Ovary (tissue), 10 donors: ENCODE measurements at places on chromosomes 13 and 19. TPM values are rescaled to one million over a fixed set of nuclear protein-coding genes. Genes with fewer than 3 reads are reported as not detected.

GARIN5A gene
- 2.1 TPM for total RNA-seq

MARK4 gene
- total RNA-seq = 41.9 TPM

MBD3L2 gene
- total RNA-seq = not detected

GRCh38 chr19:41128692-41129091, 14.5 kb downstream of the CYP2F1 start:
- DNase-seq = no peak

- no peak for DNase-seq
Measured at GRCh38 chr13:21971662-21972621, 301.1 kb downstream of the FGF9 start.

DNA sequence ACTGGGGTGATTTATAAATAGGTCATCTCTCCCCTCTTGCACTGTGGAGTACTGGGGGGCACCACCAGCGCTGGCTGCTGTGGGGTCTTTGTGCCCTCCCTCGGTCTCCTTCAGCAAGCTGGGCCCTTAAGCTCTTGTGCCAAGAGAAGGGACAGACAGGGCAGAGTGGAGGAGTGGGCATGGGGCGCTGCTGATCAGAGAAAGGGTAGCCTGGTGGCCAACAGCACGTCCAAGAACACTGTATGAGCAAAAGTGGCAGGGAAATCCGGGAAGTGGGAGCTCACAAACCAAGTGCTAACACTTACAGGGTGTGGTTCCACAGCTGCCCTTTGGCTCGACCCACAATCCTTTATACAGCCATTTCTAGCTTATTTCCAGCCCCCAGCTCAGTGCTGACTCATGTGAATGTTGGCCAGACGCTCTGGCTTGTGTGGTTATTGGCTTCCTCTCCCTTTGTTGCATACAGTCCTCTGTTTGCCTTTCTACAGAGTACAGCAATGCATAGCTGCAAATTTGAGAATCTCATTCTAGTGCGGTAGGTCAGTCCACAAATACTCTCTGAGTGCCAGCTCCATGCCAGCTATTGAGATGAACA, 298.8 kb downstream of the SHISA2 start:
- DNase-seq = no peak

DNA sequence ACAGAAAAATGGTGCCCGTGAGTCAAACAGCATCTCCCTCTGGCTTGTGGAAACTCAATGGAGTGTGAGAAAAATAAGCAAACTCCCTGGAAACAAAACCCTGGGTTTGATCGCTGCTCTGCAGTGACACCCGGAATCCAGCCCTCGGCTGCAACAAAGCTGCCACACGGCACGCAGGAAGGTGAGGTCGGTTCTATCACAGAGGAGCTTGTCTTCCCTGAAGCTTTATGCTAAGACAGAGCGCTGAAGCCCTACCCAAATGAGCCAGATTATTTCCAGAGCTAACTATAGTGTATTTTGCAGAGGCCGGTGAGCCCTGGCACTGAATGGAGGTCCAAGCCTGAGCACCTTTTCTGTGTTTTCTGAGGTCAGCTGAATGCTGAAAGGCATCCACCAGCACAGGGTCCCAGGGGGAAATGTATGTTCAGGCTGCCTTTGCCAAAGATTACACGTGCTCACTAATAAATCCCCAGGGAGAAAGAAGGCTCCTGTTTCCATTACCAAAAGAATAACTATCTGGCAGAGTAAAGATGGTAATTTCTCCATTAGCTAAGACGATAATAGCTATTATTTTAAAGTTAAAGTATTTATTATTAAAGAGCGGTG, 77.8 kb downstream of the TSHZ3 start:
- DNase-seq = no peak
